ENCODE measurements at places on chromosomes 7 and 10.

DNA sequence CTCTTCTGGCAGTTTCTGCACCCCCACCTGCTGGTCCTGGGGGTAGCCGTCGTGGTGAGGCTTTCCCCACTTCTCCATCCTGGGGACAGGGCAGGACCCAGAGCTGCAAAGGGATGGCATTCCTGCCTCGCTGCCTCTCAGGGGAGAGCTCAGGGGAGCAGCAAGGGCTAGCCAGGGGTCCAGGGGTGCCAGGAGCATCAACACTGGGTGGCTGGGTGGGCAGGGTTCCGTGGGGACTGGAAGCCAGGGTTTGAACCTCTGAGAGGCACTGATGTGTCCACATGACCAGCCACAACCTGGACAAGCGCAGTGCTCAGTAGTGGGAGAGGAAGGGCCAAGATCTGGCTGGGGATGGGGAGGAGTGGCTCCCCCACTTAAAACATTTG, 5.6 kb downstream of the ABCB8 start:
- DNase-seq: no peak

DNA sequence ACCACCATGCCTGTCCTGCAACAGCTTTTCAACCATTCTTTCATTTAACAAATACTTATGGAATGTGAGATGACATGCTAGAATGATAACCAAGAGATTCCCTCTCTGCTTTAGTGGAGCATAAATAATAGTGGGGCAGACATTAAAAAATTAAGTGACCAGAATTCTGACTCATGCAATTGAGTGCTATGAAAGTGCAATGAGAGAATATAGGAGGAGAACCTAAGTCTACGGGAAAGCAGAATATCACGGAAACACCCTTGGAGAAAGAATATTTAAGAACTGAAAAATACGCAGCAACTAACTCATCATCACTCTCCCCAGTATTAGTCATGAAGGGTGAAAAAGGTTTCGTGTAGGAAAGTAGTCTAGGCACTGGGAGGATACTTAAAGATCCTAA, 7.1 kb downstream of the KIF5B start:
- DNase-seq: no peak

GRCh38 chr7:46108272-46108671, 187.2 kb upstream of the IGFBP3 start:
- DNase-seq: no peak

- DNase-seq: no peak
Observed at GRCh38 chr7:134640842-134641715, 5.6 kb upstream of the BPGM start.

DNA sequence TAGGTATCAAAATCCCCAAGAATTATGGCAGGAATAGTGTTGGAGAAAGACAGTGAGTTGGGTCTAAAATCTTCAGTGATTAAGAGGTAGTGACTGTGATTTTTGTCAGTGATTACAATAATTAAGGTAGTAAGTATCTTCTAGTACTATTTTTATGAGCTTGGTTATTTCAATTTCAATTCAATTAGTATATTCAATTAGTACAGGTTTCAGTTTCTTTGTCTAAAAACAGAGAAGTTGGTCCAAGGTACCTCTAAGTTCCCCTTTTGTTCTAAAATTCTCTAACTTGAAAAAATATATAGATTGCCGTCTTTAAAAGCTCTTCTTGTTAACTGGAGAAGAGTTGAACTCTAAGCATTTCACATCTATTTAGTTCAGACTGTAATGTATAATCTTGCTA, 82.9 kb downstream of the OTUD1 start:
- DNase-seq: no peak

DNA sequence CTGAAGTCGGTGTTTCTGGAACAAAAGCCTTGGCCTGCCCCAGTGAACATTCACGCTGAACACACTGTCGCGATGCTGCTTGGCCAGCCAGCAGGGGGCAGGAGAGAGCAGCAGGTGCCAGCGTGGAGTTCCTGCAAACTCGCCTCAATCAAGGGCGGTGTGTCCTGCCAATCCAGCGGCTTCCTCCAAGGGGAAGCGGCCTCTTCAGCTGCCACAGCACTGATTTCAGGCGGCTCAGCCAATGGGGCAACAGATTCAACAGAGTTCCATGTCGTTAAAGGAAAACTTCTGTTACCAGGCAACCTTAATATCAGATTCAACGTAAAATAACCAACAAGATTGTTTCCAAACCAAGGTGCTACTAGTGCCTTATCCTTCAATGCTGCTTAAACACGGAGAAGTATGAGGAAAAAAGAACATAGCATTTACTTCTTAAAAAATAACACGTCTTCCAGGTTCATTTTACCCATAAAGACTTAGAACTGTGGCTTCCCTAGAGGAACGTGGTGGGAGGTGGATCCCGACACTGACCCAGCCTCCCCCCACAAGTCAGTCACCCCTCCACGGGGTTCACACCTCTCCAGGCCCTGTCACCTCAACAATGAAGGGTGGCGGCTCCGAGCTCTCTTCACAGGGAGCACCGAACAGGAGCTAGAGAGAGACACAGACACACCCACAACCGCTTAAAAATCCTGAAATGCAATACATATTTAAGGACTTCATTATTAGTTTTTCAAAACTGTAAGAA, 178.2 kb downstream of the DIP2C start:
- peak; percentile 93 for DNase-seq

- DNase-seq: no peak
Observed at GRCh38 chr7:50827281-50827680, 44.6 kb upstream of the GRB10 start.

All from activated CD4-positive, alpha-beta T cell treated with anti-CD3 and anti-CD28 coated beads, Interleukin-2, amount 10 ng/mL, durations not matched to agents 24 days and 14 days (primary cell).